ENCODE measurements at places on chromosomes 5 and 9. TPM values are rescaled to one million over a fixed set of nuclear protein-coding genes. Genes with fewer than 3 reads are reported as not detected.

GRCh38 chr9:79489261-79490000 is 82.3 kb upstream of the TLE4 start:
- peak; percentile 38 for DNase-seq

- DNase-seq = no peak
Measured at GRCh38 chr9:132978451-132979131, at the start of gene GFI1B. Gene GFI1B, plus strand, starts transcription at chr9:132978694. Its CDS starts 7,985 bp downstream, at chr9:132986679.

DNA sequence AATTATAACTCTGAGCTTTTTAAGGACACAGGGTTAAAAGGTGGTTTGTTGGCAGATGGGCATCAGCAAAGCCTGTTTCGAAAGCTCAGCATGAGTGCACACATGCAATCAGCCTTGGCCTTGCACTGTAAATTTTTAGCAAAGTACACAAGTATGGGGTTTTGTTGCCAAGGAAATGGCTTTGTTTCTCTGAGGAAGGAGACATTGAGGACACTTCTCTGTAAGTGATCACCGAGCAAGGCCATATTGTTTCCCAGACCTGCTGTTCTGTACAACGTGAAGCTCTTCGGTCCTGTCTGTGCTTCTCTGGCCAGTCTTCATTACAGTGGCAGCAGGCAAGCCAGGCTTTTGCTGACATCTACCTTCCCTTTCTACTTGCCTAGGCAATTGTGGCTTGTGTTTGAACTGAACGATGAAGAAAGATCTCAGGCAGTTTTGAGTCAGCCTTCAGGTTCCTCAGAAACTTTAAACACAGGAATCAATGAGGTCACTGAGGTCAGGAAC is 27.9 kb upstream of the GLRX start:
- DNase-seq = no peak

DNA sequence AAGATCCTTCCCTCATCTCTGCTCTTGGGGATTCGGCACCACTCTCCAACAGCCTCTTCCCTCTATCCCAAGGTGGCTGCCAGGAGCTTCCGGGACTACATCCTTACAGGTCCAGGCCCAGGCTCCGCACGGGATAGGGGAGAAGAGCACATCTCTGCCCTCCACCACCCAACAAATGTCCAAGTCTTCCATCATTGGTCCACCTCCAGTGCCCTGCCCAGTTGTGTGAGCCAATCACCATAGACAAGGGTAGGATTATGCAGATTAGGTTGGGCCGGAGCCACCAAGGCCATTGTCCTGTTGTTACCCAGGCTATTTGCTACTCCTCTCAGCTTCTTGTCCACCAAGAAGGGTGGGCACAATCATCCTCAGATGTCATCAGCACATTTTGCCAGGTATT is 9.1 kb downstream of the UNC5A start:
- DNase-seq = no peak

GRCh38 chr9:101510459-101510858 is 23.2 kb upstream of the RNF20 start:
- DNase-seq = no peak

GRCh38 chr5:136020383-136021015 is 8.3 kb upstream of the TGFBI start:
- no peak for DNase-seq

DNA sequence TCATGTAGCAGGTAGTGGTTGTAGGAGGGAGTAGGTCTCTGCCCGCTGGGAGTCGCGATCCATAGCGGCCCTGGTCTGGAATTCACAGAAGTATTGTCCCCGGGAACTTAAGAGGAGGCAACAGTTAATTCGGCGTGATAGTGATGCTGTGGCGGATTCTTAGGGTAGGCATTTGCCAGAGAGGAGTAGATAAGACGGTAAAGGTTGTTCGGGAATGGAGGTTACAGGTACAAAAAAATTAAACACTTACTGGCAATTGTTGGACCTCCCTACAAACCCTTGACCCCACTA is 679 bp downstream of the SMC5 start:
- DNase-seq = no peak

DNA sequence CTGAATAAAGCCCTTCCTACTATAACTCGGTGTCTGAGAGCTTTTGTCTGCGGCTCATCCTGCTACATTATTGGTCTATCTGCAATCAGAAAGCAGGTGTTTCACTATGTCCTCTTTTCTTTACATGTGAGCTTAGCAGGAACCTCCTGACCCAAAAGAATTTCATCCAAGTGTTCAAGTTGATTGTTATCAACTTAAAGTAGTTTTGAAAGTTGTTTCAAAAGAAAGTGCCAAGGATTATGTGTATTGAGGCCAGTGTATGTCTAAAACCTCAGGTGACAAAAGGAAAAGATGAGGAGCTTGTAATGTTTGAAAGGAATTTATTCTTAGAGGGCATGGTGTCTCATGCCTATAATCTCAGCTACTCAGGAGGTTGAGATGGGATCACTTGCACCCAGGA is 8.1 kb upstream of the SELENOP start:
- DNase-seq = no peak

- no peak for DNase-seq
Measured at GRCh38 chr5:139743001-139743771, 52.4 kb upstream of the PSD2 start.

DNA sequence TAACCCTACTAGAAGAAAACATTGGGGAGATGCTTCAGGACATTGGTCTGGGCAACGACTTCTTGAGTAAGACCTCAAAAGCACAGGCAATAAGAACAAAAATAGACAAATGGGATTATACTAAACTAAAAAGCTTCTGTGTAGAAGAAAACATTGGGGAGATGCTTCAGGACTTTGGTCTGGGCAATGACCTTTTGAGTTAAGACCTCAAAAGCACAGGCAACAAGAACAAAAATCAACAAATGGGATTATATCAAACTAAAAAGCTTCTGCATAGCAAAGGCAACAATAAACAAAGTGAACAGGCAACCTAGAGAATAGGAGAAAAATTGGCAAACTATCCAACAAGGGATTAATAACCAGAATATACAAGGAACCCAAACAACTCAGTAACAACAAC is 3.7 kb downstream of the MRPL50 start:
- DNase-seq = no peak

- no peak for DNase-seq
Measured at GRCh38 chr9:755454-756381, 85.8 kb upstream of the DMRT1 start.

- DNase-seq = no peak
Measured at GRCh38 chr9:109437286-109437685, 60.8 kb downstream of the PTPN3 start.

GRCh38 chr9:97462914-97463313 is 38.6 kb upstream of the TMOD1 start:
- DNase-seq = no peak

GRCh38 chr5:143343042-143343441 is 60.4 kb downstream of the NR3C1 start:
- no peak for DNase-seq

DNA sequence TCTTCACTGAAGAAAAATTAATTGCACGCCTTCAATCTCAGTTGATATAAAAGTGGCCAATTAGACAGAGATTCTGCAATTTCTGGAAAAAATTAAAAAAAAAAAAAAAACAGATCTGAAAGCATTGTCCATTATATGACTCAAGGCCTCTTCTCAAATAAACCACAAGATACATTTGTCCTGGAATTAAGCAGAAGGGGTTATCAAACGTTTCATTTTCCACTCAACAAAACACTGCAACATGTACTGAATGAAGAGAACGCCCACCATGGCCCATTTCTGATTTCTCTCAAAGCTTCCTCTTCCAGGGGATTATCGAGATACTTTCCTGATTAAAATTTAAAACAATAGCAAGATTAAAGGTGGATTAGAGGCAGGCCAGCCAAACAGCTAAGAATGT is 5.8 kb upstream of the PAPPA start:
- DNase-seq = no peak

DNA sequence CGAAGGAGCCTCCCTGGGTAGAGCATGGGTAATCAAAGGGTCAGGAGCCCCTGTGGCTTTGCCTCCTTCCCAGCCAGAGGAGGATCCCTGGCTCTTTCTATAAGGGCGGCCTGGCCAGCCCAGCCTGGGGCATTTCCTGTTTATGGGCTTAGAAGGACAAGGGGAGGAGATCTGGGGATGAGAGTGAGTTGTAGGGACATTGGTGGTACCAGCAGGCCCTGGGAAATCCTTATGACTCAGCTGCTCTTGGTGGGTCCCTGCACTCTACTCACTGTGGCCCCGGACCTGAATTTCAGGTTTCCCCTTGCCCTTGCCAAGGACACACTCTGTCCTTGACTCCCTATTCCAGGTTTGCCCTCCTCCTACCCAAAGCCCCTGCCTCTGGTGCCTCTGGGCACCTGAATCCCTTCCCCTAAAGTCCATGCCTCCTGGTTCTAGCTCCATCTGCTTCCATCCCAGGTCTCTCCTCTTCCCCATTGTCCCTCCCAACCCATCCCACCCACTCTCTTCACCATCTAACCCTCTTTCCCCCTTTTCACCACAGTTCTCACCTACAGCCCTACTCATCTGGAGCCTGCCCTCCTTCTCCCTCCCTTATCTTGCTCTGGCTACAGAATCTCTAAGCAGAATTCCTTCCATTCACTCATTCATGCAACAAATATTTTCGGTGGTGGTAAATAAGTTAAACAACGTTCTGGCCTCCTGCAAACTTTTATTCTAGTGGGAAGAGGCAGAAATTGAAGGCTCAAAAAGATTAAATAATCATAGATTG is 34.9 kb downstream of the PCDH1 start:
- DNase-seq = peak; percentile 65

DNA sequence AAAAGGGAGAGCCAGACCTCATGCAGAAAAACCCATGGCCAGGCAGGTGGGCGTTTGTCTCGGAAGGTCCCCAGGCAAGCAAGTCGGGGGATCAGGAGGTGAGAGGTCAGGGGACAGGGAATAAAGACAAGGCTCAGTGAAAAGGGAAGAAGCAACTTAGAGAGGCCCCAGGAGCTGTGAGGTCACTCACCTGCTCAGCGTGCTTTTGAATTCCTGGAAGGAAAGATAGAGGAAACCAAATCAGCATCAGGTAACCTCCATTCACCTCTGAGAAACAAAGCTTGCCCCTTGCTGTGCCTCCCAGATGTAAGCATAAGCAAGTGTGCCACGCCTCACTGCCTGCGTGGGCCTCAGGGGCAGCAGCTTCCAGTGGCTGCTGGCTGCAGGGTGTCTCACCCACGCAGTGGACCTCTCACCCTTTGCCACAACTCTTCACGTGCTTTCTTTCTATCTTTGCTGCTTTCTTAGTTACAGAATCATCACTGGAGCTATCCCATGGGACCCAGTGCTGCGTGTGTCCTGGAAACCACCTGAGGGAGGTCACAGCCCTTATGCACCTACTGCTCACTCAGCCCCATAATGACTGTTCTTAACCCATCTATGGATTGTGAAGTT is 6.0 kb downstream of the TRIM7 start:
- DNase-seq = no peak

DNA sequence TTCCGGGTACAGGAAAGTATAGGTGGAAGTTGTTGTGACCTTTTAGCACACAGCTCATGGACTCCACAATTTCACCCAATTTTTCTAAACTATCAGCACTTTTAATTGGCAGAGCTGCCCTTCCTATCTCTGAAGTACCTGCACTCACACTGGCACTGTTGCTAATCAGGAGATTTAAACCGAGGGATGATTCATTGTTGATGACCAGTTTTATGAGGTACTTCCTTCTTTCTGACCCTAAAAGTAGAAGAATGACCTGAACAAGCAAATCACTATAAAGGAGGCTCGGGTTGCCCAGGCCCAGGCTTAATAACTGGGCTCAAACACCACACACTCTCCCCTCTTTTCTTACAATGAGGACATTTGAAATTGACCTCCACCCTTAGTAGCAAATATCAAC is 105.9 kb downstream of the KCNN2 start:
- DNase-seq = no peak

- DNase-seq = no peak
Measured at GRCh38 chr9:81375187-81376100, 313.9 kb downstream of the TLE1 start.

DNA sequence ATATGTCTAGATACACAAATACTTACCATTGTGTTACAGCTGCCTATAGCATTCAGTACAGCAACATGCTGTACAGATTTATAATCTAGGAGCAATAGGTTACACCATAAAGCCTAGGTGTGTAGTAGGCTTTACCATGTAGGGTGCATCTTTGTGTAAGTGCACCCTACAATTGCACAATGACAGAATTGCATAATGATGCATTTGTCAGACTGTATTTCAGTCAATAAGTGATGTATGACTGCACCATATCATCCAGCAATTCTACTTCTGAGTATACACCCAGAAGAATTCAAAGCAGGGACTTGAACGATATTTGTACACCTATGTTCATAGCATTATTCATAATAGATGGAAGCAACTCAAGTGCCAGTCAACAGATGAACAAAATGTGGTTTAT is 100.4 kb upstream of the SLC44A1 start:
- no peak for DNase-seq

GRCh38 chr5:142012186-142012785 is 541 bp downstream of the GNPDA1 start:
- DNase-seq = no peak

GRCh38 chr5:143271431-143271830 is 132.1 kb downstream of the NR3C1 start:
- DNase-seq = no peak

DNA sequence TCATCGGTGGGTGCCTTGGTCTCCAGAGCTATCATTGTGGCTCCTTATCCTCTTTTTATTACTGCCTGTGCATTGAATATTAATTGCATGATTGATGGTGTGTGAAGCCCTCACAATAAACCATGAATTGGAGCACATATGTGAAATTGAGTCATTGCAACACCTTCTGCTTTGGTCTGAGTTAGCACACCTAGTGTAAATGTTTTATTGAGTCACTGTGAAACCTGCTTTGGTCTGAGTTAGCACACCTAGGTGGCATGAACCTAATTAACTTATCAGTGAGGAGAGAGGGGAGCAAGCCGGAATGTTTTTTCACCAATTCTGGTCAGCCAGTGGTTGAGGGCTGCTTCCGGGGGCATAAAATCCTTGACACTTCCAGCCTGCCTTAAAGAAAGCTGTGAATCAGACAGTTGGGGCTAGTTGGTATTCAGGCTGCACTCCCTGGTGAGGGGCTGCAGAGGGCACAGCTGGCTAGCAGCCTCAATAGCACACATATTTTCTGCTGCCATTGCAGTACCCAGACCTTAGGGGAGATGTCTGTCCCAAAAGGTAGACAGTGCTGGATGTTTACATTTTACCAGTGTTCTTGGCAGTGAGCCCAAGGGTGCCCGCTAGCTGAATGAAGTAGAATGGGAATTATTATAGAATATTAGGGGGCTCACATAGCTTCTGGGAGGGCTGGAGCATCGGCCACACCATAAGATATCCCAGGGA is 76.5 kb upstream of the GOLM1 start:
- DNase-seq = no peak

DNA sequence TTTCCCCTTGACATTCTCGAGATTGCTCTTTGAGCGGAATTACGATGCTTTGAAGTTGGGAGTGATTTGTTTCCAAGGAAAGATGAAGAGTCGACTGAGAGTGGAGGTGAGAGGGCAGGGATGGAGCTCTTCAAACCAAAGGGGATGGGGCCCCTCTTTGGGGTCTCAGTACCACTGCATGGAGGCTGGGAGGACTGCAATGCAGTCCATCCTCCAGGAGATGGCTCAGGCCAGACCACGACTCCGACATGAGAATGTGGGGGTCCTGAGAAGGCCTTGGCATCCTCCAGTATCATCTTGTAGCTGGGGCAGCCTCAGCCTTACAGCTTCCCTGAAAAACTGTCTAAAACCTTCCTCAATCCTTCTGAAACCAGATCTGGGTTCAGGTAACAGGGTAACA is 51.1 kb upstream of the CDKN2AIPNL start:
- no peak for DNase-seq

The IER5L gene
- 4.3 TPM for total RNA-seq

The FBP2 gene
- not detected for total RNA-seq

The FBP1 gene
- total RNA-seq = 33.4 TPM

The PCDHA10 gene
- total RNA-seq = 0.64 TPM

The NTRK2 gene
- total RNA-seq = 25.9 TPM

The OGN gene
- 92.5 TPM for total RNA-seq

The CYLC2 gene
- total RNA-seq = not detected

Data from breast epithelium (tissue), 4 donors.